ENCODE measurements at places on chromosomes 3 and 15.

GRCh38 chr15:65058394-65059368, 9.1 kb downstream of the RASL12 start:
- no peak for DNase-seq

DNA sequence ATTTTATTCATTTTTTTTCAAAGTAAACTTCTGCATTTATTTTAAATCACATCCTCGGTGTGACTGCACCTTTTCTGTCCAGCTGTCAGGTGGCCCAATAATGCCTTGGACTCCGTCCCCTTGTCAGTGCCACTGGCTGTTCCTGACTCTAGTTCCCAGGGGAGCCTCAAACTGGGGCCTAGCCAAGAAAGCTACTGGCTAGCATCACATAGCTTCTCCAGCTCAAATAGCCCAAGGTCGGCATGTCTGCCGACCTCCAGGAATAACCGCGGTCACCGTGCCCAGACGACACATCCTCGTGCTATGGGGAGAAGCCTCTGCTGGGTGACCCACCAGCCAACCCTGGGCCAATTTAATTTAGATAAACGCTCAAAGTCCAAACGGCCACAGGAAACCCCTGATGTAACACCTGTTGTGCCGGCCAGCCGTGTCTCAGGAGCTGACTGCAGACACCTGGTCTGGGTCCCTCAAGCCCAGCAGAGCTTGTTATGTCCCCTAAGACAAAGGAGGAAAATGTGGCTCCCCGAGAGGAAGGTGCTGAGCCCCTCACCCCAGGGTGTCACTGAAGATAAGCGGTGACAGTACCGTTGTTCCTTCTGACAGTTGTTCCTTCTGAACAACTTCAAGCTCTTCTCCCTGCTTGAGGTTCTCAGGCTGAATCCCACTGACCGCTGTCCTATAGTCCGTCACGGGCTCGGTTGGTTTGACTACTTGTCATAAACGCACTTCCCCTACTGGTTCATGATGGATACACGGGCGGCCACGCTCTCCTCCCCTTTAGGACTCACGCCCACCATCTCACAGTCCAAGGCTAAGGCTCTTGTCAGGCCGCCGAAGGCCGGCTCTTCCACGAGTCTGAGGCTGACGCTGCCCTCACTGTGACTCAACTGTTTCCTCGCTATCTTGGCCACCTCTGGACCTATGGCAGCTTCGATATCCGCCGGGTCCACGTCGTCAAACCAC, 126.2 kb downstream of the KLF13 start:
- DNase-seq, result no peak

DNA sequence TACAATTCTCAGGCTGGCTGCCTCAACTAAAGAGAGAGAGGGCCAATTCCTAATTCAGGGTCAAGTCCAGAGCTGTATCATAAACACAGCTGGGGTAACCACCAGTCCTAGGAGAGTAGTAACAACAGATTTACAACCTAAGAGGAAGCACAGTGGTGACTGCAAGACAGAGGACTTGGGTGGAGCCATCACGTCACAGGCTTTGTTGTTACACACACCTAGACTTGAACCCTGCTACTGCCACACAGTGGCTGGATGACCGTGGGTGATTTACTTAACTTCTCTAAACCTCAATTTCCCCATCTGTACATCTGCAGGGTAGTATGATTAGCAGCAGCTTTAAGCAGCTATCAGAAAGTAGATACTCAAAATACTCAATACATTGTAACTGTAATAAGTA, 78.6 kb downstream of the MYLK start:
- no peak for DNase-seq

DNA sequence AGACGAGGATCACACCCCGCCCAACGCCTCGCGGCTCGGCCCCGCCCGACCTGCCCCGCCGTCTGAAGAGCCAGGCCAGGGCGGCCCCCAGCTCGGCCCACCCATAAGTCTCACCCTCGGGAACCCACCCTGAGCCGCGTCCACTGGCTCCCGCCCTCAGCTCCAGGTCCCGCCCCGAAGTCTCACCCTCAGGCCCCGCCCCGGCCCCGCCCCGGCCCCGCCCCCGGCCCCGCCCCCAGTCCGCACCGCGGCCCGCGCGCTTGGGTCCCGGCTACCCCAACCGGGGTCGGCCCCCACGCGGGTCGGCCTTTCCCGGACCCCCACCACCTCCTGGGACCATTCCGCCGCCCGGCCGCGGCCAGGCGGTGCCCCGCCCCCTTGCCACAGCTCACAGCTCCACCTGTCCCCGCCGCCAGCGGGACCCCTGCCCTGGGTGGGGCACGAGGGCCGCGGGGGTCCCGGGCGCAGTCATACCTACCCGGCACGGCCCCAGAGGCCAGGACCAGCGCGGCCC, 489 bp downstream of the CSPG5 start:
- peak; percentile 14 for DNase-seq

- no peak for DNase-seq
Observed at GRCh38 chr3:64361962-64362735, 136.9 kb upstream of the PRICKLE2 start.

DNA sequence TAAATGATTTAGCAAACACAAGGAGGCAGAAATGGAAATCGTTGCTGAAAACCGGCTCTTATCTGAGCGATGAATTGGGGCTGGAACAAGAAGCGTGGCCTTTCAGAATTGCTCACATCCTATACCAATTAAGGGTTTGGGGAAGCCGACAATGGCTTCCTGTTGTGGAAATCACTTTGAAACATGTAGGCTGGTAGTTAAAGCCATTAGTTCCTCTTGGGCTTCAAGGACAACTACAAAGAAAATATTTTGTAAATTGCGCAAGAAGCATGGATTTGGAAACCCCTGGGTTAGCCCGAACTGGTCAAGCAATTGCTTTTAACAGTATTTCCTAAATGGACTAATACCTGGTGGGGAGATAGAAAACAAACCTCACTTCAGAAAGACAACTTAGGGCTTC, 182.4 kb downstream of the ADAMTS9 start:
- DNase-seq, result no peak

DNA sequence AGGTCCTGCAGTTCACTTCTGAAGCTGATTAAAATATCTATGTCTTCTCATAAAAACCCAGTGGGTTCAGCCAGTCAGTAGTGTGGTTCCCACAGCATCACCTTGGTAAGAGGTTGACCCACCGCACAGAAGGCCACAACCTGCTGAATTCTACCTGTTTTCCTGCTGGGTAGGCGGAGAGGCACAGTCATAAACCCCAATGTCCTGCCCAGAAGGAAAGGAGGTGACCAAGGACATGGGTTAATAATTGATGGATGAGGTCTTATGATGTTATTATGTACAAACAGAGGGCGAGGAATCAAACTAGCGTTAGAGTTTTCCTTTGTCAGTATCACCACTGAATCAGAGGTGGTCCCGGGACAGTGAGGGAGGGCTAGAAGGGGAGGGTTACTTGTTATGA, 27.8 kb downstream of the CA12 start:
- no peak for DNase-seq

DNA sequence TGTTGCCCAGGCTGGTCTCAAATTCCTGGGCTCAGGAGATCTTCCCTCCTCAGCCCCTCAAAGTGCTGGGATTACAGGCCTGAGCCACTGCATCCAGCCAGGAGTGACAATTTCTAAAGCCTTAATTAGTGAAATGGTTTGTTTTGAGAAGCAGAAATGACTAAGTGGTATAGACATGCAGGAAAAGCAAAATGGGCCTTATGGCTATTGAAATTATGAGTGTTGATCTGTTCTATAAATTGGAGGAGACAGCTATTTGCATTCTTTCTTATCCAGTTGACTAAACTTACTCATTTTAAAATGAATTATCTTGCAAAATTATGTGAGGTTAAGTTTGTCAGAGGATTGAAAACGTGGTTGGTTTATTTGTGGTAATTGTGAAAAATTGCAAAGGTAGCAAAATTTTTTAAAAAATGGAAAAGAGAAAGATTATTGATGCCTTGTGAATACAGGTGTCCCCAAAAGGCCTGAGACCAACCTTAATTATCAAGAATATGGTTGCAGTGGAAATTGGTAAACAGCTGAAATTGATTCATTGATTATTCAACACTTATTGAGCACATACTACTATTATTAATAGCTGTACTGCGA, 7.9 kb downstream of the RAP2B start:
- DNase-seq, result no peak

DNA sequence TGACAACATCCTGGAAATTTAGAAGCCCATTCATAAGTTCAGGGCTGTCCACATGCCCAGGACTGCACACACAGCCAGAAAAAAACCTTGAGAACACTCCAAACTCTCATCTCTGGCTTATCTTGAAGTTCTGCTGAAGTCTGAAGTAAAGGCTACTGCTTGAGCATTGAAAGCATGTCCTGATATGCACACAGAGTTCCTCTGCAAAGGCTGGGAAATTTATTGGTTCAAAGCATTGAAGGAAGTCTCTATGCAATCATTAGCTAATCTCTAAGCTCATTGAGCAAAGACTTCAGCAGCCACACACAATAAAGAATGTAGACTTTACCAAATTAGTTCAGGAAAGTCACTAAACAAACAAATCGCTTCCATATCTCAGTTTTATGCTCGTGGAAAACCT, 162.0 kb upstream of the STT3B start:
- no peak for DNase-seq

DNA sequence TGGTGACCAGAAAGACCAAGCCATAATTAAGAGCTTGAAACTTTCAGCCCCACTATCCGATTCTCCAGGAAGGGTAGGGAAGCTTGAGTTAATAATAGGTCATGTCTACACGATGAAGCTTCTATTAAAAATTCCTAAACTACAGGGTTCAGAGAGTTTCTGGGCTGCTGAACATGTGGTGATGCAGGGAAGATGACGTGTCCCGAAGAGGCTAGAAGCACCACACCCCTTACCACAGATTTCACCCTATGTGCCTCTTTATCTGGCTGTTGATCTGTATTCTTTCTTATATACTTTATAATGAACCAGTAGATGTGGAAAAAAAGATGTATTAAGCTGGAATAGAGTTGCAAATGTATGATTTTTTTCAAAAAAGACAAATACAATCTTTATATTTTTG, 473.4 kb downstream of the NLGN1 start:
- DNase-seq, result no peak

GRCh38 chr3:65479990-65480389, 558.7 kb downstream of the MAGI1 start:
- DNase-seq, result no peak

- no peak for DNase-seq
Observed at GRCh38 chr15:38217788-38218609, 34.6 kb upstream of the SPRED1 start.

GRCh38 chr15:70596354-70597055, 166.9 kb downstream of the UACA start:
- DNase-seq, result no peak

- DNase-seq, result no peak
Observed at GRCh38 chr15:90818251-90819210, 49.9 kb upstream of the FURIN start.

- peak; percentile 12 for DNase-seq
Observed at GRCh38 chr3:17894434-17895060, 152.1 kb upstream of the TBC1D5 start.

- no peak for DNase-seq
Observed at GRCh38 chr3:173785004-173785403, 387.5 kb downstream of the NLGN1 start.

DNA sequence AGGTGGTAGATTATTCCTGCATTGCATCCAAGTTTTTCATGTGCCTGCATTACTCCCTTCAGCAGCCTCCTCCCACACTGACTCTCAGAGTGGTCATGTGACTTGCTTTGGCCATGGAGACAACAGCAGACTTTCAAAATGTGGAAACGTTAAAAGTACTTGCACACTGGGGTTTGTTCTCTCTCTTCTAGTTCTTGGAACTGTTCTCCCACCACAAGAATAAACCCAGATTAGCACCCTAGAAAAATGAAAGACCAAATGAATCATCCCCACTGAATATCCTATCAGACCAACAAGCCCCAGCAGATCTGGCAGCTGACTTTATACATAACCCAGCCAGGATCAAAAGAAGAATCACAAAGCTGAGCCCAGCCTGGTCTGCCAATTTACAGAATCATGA, 398.5 kb downstream of the VPS13C start:
- DNase-seq, result no peak

GRCh38 chr15:74193299-74193718, 9.3 kb downstream of the STRA6 start:
- DNase-seq, result no peak

DNA sequence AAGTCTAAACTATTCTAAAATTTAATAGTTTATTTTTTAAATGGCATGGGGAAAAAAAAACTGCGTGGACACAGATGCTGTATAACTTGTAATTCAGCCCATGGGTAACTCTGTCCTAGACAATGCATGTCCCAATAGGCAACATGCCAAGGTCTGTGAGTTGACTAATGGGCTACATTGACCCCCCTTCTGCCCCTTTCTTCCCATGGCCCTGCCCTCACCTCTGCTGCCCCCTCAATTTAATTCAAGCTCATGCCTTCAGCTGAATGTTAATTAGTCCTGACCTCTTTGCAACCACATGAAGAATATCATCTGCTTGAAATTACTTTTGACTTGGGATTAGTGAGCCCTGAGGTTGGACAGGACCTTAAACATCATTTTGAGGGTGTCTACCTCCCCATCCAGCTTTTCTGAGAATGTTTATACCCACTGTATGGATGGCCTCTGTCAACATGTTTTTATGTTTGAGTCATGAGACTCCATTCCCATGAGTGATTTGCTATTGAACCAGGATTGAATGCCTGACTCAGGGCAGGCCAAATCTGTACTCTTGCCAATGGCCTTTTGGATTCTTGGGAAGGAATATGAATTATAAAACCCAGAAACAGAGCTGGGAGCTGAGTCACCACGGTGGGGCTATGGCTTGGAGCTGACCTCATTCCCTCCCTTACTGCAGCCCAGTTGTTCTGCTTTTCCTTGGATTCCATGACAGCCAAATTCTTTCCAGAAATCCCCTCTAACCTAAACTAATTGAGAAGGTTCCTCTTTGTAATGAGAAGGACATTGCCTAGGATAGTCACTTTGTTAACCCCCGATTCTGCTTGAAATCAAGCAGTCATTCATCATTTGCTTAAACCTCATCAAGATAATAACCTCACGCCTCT, 33.5 kb upstream of the PDE8A start:
- DNase-seq, result no peak

DNA sequence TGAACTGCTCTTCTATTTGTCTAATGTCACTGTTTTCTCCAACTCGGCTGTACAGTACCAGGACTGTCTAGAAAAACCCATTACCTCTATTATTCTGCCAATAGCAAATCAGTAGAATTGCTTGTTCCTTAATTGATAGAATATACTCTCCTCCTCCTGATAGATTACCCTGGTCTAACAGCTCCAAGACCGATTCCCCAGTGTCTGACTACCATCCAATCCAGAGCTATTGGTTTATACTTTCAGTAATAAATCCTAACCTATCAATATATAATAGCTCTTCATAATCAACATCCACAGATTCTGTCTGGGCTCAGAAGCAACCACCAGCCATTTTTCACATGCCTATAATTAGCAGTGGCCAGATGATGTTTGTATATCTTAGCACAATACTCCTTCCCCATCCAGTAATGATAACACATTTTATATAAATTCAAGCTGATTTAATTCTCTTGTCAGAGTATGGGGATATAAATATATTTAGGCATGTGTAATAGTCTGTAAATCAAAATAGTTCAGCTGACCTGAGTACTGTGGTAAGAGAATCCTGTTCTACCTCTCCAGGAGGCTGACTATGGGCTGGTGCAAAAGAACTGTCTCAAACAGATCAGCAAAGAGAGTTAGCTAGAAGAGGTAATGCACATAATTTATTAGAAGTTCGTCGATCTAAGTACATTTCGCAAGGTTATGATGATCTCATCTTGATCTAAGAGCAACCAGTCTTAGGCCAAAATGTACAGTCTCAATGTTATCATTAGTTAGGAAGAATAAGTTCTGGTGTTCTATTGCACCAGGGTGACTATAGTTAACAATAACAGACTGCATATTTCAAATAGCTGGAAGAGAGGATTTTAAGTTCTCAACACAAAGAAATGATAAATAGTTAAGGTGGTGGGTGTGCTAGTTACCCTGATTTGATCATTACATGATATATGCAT, 193.4 kb downstream of the SHOX2 start:
- DNase-seq, result no peak
